ENCODE measurements at places on chromosomes 1 and 21.

GRCh38 chr1:148263906-148264255 is 111.8 kb upstream of the NBPF11 start:
- DNase-seq, result no peak

DNA sequence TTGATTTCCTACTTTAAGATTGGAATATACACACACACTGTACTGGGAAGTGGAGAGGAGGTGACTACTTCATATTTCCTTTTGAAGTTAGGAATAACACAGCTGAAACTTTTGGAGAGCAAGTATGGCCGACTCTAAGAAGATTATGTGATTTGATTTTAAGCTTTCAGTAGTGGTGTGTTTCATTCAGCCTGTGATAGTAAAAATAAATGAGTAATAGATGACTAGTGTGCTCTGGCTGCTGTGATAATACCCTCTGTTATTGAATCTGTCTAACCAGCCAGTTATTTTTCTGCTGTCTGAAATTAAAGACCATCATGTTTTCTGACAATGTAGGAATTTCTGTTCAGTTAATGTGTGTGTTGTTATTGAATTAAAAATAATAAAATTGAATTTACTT is 48.3 kb downstream of the CTTNBP2NL start:
- DNase-seq, result peak; percentile 19

DNA sequence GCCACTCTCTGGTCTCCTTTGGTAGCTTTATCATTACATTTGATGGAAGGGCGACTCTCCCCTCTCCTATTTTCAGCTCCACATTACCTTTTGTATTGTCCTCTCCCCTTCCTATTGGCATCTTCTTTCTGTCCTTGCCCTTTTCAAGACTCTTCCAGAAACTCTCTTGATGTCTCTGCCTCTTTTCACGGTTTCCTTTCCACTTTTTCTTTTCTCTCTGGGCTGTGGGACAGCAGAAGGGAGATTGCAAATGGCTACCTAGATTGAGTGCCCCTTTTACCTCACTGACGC is 17.5 kb downstream of the IER5 start:
- DNase-seq, result no peak

DNA sequence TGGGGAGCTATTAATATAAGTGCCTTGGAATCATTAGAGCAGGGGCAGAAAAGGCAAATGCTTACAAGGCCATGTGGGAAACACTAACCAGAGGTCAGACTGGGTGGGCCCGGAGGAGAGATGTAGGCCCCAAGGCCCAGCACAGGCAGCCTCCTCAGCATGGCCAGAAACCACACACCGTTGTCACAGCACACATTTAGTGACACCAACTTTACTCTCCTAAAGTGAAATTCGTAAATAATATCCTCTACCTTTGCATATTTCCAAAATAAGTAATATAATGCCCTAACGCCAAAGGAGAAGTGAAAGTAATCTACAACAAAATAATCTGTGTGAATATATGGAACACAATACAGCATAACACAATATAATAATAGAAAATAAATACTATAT is 62.6 kb downstream of the KIF21B start:
- no peak for DNase-seq

DNA sequence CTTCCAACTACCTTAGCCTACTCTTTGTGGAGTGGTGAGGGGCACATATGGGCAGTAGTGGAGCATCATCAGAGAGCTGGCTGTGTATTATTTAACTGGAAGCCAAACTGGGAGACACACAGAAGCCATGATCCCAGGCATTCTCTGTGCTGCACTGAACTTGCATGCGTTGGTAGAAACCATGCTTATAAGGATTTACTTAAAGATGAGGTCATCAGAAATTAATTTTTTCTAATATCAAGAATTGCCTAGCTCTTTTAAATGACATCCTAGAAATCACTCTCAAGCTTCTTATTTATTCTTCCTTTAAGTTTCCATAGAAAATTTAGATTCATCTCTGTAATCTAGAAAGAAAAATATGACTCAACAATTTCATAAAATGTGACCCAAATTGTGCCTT is 136.2 kb downstream of the KCNK1 start:
- DNase-seq, result no peak

GRCh38 chr1:197092491-197093023 is 25.5 kb upstream of the F13B start:
- no peak for DNase-seq

DNA sequence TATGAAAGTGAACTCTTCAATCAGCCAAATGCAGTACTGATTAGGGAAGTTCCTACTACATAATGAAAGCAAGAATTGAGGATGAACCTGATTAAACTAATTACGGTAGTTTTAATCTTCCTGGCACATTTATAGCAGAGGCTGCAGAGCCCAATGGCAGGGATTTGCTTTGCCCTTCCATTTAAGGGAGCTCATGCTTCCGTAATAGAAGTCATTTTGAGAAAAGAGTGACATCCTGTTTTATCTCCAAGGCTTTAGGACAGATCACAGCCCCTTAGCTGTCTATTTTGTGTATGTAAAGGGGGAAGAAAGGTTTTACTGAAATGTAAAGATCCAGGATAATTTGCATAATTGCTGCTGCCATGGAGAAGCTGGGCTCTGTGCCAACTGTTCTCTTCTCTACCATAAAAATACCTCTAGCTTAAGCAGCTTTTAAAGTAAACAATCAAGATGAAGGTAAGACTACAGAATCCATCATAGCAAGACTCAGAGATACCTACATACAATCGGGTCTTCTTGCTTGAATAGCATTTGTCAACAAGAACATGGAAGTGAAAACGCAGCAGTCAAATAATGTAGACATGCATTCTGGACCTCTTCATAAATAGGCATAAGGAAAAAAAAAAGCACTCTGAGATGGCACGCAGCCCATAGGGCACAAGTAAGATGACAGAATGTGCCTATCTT is 62.5 kb downstream of the ASH1L start:
- no peak for DNase-seq

DNA sequence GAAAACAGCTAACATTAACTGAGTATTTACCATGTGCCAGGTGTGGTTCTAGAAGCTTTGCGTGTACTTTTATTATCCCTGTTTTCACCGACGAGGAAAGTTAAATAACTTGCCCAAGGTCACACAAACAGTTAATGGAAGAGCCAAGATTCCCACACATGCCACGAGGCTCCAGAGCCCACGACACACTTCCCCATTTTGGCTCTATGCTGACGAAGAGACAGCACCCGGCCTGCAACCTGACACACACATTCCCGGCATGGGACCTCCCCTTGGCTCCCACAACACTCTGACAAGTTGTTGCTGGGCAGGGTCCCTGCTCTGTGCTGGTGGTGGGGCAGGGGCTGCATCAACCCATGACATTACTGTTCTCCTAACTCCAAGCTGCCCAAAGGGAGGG is 52.8 kb downstream of the RAP1GAP start:
- DNase-seq, result no peak

DNA sequence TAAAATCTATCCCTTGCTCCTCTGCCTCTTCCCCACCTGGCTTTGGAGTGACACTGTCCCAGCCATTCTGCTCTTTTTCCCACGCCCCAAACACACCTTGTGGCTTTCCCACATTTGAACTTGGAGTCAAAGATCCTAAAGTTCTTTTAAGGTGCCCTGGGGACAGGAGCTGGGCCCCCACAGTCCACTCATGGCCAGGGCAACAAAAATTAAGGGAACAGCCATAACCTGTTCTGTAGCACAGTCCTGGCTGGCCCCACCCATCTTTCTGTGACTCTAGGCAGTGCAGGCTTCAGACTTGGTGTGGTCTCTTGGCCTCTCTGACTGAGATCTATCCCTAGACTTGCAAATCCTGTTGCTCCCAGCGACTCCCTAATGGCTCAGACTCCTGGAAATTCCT is 143.0 kb upstream of the MAGI3 start:
- DNase-seq, result no peak

DNA sequence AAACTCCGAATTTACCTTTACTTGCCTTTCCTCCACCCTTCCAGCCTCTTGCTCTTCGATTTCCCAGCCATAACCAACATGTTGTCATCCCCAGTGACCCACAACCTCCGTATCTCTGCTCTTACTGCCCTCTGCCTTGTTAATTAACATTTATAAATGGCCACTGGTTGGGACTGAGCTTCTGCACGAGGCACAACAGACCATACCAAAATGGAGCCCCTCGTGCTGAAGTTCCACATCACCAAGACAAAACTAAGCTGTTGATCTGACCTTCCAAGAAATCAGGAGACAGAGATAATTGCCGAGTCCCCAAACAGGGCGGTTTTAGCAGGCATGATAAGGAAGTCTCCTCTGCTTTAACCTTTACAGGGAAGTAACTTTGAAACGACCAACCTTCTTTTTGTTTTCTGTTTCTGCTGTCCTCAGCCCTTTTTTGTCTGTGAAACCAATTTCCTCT is 71.9 kb downstream of the NMNAT2 start:
- no peak for DNase-seq

GRCh38 chr1:7515175-7515574 is 255.9 kb upstream of the VAMP3 start:
- no peak for DNase-seq

- DNase-seq, result no peak
Observed at GRCh38 chr1:25576459-25577133, 33.2 kb downstream of the LDLRAP1 start.

DNA sequence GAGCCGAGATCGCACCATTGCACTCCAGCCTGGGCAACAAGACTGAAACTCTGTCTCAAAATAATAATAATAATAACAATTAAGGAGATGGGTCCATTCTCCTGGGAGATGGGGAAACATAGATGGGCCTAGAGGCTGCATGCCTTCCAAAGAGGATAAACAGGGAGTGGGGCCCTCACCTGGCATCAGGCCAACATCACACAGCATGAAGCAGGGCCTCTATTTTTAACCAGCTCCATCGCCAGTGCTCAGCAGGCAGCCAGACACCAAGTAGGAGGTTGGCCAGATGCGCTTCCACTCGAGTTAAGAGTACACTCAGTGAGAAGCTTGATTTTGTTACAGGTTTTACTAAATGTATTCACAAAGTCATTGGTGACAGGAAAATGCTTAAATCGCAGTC is 352.0 kb downstream of the RRAGC start:
- no peak for DNase-seq

- DNase-seq, result no peak
Observed at GRCh38 chr1:147579532-147579931, 38.2 kb downstream of the BCL9 start.

GRCh38 chr21:32328595-32328994 is 29.9 kb downstream of the MRAP start:
- no peak for DNase-seq

DNA sequence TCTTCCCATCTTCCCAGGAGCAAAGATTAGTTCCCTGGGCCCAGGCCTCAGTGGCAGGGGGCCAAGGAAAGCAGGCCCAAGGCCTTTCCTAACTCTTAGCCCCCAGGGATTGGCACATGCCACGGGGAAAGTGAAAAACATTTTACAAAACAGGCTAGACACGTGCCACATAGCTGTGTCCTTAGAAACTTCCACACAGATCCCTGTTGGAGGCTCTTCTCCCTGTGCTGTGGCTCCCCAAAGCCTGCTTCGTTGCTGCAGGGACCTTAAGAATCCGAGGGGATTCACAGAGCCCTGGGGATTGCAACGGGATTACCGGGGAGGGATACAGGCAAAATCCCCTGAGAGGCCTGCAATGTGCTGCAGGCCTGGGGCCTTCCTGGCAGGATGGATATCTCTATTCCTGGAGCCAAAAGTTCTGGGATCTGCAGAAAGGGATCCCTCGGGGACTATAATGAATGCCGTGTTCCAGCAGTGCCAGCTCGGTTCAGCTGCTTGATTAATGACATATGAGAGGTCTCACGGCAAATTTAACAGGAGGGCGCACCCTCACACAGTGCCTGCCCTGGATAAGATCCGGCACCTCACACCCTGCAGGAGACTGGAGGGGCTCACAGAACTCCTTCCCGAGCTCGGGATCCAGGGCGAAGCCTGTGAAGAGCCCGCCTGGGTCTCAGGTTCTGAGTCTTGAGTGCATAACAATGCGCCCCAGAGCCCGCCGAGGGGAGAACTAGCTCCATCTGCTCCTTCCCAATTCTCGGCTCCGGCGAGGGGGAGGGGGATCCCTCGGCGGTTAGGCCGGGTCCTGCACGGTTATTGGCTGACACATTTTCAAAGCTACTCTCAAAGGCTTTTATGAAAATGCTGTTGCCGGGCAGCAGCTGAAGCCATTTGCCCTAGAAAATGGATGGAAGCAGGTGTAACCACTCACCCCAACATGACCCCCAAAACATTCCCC is 15.3 kb upstream of the RGS8 start:
- DNase-seq, result no peak

DNA sequence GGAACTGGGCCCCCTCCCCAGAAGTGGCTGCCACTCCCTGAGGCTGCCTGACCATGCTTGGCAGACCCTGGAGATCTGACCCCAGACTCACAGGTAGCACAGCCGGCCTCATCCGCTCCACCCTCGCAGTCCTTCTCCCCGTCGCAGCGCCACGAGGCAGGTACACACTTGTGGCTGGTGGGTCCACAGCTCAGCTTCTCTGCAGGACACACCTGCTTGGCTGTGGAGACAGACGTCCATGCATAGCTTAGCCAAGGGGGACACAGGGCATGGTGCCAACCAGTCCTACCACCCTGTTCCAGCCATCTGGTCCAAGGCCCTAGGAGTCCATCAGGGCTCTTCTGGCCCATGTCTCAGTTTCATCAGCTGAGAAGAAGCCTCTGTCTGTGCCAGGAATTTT is 42.2 kb upstream of the MAGOH start:
- DNase-seq, result no peak

DNA sequence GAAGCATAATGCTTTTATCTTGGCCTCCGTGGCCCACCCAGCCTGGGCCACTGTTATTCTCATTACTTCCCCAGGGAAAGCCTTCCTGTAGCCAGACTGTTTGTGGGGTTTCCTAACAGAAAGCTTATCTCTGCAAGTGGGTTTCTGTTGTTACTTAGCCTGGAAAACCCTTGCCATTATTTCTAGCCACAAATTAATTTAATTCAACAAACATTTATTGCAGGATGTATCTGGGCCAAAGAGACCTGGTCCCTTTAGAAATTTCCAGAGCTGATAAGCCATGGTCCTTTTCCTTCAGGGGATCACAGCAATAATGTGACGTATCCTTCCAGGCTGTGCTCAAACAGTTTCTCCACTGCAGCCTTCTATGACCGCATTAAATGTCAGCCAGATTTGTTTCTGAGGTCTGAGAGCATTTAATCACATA is 20.9 kb downstream of the TNN start:
- DNase-seq, result no peak

DNA sequence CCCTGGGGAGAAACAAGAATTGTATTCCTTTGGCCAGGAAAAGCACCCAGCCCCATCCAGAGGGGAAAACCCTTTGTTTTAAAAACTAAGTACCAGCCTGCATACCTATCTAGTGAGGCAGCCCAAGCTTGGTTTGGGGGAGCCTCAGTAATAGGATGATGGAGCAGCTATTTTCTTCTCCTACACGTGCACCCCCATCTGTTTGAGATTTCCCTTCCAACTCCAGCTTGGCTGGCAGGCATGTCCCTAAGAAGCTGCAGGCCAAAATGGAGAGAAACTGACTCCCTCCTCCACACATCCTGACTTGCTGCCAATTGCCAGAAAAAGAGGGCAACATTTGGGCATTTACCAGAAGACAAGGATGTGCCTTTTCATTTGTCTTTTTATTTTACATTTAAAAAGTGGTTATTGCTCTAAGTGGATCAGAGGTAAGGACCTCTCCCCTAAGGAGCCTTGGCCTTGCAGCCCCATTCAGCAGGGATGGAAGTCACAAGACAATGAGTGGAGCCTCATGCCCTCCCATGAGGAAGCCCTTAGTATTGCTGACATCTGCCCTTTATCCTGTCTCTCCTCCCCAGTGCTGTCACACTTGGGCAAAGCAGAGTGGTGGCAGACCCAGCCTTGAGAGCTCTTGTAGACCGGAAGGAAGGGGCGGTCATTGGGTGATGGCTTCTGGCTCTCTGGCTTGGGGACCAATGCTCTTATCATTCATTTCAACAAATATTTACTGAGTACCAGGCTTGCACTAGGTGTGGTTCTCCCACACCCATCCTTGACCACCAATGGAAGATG is 8.6 kb downstream of the FNDC5 start:
- no peak for DNase-seq

All from BJ (cell line).